ENCODE measurements at places on chromosomes 2 and 18.

GRCh38 chr2:191233533-191233932 lies 11.7 kb upstream of the MYO1B start:
- no peak for DNase-seq

DNA sequence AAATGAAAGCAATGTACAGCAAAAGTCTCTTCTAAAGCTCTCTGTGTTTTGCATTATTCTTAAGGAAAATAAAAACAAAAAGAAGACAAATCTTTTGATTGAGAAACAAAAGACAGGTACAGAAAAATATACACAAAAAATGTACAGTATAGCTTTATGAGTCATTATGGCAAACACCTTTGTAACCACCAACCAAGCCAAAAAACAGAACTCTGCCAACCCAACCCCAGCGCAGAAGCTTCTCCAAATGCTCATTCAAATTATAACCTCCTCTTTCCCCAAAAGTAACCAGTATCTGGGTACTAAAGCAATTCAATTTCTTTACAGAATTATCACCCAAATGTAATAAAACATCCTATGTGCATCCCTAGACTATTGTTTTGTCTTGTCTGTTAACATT lies 255.9 kb upstream of the STON1 start:
- no peak for DNase-seq

DNA sequence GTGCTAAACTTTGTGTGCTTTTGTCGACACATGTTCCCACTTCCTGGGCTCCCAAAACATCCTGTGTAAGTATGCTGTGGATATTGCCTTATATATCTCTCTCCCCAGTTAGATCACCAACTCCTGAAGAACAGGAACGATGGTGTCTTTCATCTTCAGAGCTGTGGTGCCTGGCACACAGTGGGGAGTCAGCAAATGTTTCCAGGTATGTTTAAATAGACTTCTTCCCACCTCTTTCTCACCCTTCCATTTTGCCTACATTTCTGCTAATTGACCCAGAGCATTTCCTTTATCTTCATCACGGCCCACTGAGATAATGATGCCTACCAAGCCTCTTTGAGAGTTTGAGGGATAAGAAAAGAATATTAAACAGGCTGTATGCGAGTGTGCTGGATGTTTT lies 60.7 kb downstream of the RND3 start:
- DNase-seq = no peak

DNA sequence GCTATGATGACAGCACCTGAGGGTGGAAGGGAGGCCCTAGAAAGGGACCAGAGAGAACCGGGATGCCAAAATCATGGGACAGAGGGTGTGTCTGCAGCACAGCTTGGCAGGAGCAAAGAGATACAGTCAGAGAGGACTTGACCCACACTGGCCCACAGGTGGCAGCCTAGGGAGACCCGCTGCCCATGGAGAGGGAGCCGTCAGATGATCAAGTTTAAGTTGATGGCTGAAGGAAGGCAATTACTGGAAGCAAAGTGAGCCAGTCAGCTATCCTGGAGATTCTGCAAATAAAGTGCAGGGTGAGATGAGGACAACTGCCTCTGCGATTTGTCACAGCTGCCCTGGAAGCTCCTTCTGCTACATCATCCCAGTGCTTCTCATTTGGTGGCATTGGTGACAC lies 74.0 kb downstream of the CMPK2 start:
- DNase-seq = no peak

DNA sequence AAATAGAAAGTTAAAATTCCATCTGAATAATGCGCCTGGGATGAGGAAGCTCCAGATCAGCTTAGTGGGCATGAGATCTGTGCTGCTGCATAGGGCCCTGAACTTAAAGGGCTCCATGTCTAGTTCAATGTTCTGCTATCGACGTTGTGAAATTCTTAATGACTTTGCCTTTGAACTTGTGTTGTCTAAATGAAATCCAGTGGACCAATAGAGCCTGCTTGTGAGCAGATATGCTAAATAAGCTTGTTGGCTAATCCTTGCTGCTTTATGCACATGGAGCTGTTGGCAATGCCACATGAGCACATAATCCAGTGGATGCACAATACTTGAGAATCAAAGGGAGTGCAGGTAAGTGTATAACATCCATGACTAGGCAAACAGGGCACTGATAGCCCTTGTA lies 228.6 kb downstream of the TNS1 start:
- no peak for DNase-seq

DNA sequence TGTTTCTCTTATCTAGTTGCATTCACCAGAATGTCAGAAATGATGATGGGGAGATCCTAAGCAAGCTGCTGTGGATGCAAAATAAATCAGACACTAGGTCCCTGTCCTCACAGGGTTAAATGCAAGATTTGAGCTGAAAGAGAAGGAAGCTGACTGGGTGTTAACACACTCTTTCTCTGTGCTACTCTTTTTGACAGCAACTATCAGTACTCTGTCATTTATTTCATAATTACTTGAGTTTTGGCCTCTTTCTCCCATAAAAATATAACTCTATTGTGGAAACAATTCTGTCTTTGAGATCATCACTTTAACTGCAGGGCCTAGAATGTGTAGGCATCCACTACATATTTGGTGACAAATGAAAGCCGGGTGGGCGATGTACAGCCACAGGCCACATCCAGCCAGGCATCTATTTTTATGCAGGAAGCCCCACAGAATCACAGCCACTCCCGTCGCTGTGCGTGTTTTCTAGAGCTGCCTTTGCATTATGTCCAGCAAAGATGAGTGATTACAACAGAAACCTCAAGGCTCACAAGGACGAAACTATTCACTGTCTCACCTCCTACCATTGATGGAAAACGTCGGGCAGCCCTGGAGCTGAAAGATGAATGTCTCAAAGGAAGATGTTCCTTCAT lies 849.0 kb downstream of the RNF144A start:
- no peak for DNase-seq

DNA sequence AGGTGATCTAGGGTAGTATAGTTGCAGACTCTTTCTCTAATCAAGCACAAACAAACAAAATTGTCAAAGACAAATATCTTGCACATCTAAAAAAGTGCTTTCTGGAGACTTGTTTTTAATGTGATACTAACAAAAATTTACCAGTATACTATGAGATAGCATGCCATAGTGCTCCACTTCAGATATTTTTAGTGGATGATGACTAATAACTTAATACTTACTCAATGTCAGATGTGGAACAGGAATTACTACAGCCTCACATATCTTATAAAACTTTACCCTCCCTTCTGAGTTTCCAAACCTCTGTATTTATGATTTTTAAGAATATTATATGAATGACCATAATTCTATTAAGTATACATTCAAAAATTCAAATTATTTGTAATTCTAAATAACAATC lies 1162.0 kb upstream of the SLC39A10 start:
- DNase-seq = no peak
